Stimulated activated memory B cell treated with anti-CD40 and anti-IgM and Interleukin-4, amounts not matched to agents 10 μg/mL and 1 μg/mL and 100 μg/mL, for 72 hours (primary cell): ENCODE measurements at places on chromosomes 16 and 17.

DNA sequence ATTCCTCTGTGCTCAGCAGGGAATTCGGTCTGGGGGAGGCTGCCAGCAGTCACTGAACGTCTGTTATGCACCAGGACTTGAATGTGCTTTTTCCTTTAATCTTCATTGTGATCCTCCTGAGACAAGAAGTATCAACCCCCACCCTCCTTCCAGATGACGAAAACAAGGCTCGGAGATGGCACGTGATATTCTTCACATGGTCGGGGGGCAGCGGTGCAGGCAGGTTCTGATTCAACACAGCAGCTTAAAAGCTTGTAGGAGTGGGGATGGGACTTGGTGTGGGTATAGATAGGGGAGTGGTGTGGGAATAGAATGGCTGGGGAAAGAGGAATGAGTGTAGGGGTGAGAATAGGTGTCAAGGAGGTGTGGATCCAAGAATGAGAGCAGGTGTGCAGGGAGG is 6.4 kb downstream of the NECAB2 start:
- ATAC-seq = no peak

- no peak for ATAC-seq
Measured at GRCh38 chr16:66206363-66206762, 160.1 kb upstream of the CDH5 start.

DNA sequence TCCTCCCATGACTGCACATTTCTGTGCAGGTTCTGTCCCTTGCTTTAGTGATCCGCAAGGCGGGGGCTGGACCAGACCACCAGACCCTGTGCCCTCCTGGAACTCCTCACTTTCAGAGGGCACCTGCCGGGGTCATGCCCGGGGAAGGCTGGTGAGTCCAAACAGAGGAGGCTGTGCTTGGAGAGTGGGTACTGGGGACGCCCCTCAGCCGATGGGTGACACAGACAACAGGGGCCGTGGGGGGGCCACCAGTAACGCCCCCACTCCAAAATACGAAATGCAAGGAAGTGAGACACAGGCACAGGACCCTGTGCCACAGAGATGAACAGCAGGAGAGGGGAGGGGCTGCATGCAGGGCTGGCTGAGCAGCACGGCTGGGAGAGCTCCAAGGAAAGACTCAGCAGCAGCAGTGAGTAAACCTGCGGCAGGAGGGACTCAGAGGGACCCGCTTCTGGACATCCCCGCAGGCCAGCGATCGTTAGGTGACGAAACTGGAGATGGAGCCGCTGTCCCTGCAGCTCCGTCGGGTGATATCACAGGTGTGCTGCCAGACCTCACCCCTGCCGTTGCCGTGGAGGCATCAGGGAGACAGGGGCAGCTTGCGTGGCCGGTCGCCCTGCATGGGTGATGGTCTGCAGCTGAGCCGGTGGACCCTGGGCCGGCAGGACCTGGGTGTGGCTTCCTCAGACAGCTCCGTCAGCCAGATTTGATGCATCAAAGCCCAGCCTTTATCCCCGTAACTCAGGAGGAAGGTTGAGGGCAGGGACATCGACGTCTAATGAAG is 71.2 kb upstream of the GNG13 start:
- ATAC-seq = no peak

DNA sequence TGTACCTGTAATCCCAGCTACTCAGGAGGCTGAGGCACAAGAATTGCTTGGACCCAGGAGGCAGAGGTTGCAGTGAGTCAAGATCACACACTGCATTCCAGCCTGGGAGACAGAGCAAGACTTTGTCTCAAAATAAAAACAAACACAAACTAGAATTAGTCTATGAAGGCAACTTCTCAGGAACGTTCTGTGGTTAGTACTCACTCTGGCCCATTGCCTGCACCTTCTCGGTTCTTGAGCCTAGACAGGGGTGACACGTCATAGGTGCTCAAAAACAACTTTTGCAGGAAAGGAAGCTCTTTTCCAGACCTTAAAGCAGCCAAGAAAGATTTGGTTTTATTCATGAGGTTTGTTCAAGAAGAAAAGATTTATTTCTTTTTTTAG is 22.3 kb upstream of the CNOT1 start:
- no peak for ATAC-seq

DNA sequence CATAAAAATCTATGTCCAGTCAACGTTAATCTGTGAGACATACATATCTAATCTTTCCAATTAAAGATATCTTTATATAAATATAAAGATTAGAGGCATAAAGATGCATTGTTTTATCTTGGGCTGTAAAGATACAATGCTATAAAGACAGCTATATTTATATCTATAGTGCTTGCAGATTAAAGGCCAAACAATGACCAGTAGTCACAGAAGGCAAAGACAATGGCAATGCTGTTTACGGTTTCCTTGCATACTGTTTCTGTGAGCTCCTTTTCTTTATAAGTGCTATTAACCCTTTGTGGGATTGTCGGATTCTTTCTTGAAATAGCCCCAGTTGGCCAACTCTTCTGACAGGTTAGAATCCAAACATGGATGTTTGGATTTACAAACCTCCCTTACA is 85.5 kb upstream of the SALL1 start:
- no peak for ATAC-seq
